ENCODE measurements at places on chromosomes 2 and 18.

- DNase-seq, result no peak
Measured at GRCh38 chr2:84527137-84528129, 11.1 kb downstream of the DNAH6 start.

- no peak for DNase-seq
Measured at GRCh38 chr2:237242091-237242536, 156.4 kb downstream of the COPS8 start.

DNA sequence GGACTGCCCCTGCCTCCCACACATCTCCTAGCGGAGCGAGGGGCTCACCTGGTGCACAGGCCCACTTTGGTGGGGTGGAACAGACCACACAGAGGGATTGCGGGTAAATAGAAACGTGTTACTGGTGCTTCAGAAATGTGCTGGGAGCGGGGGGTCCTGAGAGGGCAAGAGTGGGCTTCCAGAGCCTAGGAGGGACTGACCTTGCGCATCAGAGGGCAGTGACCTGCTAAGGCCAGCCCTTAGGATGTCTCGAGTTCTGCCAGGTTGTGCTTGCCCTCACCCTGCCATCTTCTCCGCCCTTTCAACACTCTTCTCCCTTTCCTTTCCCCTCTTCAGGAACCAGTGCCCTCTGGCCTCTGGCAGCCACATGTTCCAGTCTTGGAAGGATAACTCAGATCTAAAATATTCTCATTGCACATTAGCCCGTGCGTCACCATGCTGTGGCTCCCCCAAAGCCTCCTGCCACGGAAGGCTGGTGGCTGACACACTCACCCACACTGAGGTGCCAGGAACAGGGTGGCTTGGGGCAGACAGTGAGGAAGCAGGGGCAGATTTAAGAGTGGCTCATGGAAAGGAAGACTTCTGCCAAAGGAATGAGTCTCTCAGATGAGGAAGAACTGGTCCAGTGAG is 89.6 kb downstream of the MCFD2 start:
- DNase-seq, result no peak

GRCh38 chr2:51620796-51621195 is 588.9 kb upstream of the NRXN1 start:
- no peak for DNase-seq

DNA sequence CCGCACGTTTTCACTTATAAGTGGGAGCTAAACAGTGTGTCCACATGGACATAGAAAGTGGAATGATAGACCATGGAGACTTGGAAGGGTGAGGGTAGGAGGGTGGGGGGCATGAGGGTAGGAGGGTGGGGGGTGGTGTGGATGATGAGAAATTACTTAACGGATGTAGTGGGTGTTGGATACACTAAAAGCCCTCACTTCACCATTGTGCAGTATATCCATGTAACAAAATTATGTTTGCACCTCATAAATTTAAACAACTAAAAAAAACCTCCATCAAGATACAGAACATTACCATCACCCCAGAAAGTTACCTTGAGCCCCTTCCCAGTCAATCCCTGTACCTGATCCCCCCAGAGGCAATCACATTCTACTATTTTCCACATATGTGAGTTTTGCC is 26.2 kb downstream of the HK2 start:
- DNase-seq, result no peak

- no peak for DNase-seq
Measured at GRCh38 chr2:134421556-134422328, 167.9 kb downstream of the MGAT5 start.

GRCh38 chr2:99753505-99753904 is 263.7 kb upstream of the REV1 start:
- no peak for DNase-seq

DNA sequence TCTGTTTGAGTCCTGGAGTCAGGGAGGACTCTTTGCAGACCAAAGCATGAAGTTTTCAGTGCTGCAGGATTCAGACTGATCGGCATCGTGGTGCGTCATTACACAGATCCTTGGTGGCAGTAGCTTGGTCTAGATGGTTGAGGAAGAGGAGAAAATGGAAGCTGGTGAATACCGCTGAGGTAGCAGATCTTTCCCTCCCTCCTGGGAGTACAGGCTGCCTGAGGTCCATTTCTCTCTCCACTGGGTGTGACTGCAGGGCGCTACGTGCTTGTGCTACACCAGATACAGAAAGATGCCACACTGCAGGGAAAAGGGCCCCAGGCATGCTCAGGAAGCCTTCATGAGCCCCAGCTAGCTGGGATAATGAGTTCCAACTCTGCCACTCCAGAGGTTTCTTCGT is 3.3 kb upstream of the CNDP1 start:
- no peak for DNase-seq

- DNase-seq, result no peak
Measured at GRCh38 chr2:174585657-174586252, 11.8 kb downstream of the WIPF1 start.

DNA sequence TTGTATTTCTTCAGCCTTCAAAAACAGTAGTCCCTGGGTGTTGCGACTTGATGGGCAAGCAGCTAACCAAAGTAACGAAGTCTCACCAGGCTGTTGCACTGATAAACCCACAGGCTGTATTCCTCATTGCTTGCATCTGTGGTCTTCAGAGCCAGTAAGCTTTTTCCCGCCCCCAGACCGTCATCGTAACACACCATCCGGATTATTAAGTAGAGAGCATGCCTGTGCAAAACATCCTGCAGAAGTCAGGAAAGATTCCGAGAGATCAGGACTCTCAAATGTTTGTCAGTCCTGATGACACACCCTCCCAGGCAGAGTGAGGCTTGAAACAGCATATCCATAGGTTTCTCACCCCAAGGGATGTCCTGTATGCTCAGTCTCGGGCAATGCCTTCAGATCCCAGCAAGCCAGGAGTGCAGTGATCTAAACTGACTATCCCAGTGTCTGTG is 15.9 kb downstream of the ITGB1BP1 start:
- DNase-seq, result no peak

DNA sequence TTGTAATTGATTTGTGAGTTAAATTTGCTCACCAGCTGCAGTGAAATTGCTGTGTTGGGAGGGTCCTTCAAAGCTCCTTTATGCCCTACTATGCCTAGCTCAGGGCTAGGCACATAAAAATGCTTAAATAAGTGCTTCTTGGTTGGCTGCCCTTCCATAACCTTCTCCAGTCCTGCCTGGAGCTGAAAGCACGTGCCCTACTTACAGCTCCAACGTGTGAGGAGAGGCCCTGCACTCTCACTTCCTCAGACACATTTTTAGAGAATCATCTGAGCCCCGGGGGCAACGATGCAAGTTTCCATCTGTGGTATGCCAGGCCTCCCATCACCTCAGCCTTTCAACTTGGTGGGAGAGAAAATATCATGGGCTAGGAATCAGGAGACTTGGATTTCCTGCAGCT is 202.7 kb downstream of the BCL11A start:
- no peak for DNase-seq

- no peak for DNase-seq
Measured at GRCh38 chr2:214378455-214379103, 32.3 kb upstream of the VWC2L start.

GRCh38 chr2:69459936-69460335 is 22.7 kb upstream of the NFU1 start:
- DNase-seq, result no peak

- DNase-seq, result peak; percentile 24
Measured at GRCh38 chr18:12839526-12840196, 44.4 kb downstream of the PTPN2 start.

- no peak for DNase-seq
Measured at GRCh38 chr2:120949027-120949956, 213.6 kb downstream of the GLI2 start.

GRCh38 chr2:101476605-101477208 is 1.8 kb upstream of the RFX8 start:
- no peak for DNase-seq

Measured in activated T-cell treated with anti-CD3 and anti-CD28 coated beads for 4 hours (primary cell).